Activated CD4-positive, alpha-beta memory T cell treated with anti-CD3 and anti-CD28 coated beads, Interleukin-2, amount 10 ng/mL, durations not matched to agents 7 days and 5 days (primary cell): ENCODE measurements at places on chromosomes 13 and 19. TPM values are rescaled to one million over a fixed set of nuclear protein-coding genes. Genes with fewer than 3 reads are reported as not detected.

ZNF100 gene
- total RNA-seq = 18.9 TPM

LRRC63 gene
- total RNA-seq = 1.1 TPM

CAMSAP3 gene
- total RNA-seq = 0.13 TPM

C13orf42 gene
- not detected for total RNA-seq

TMC4 gene
- 3.2 TPM for total RNA-seq

ZNF99 gene
- not detected for total RNA-seq

URAD gene
- not detected for total RNA-seq

ZNF763 gene
- total RNA-seq = 1.4 TPM

LINGO3 gene
- total RNA-seq = 0.63 TPM

LILRB2 gene
- total RNA-seq = not detected

OR10H1 gene
- total RNA-seq = not detected
